Cardiac muscle cell (in vitro differentiated cells and primary cell): ENCODE measurements at places on chromosomes 5 and 9.

DNA sequence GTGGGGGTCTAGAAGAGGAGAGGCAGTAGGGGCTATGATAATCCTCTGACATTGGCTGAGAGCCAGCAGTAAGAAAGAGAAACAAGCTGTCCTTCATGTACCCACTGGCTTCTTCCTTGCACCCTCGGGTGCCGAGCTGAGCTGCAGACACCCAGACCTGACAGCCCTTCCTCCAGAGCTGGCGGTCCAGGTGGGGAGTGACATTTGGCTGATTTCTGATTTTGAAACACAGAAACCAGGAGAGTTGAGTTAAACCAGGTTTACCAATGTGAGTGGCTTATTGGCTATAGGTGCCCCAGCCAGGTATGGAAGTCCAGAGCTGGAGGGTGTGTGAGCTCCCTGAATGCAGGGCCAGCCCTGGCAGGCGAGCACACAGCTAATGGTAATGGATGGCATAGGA is 59.2 kb downstream of the GADD45G start:
- DNase-seq = no peak

GRCh38 chr9:126705767-126706697 is 92.3 kb downstream of the LMX1B start:
- DNase-seq = peak; percentile 47

DNA sequence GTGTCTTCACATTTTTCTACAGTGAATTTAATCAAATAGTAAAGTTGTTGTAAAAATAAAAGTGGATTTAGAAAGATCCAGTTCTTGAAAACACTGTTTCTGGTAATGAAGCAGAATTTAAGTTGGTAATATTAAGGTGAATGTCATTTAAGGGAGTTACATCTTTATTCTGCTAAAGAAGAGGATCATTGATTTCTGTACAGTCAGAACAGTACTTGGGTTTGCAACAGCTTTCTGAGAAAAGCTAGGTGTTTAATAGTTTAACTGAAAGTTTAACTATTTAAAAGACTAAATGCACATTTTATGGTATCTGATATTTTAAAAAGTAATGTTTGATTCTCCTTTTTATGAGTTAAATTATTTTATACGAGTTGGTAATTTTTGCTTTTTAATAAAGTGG is 60.4 kb downstream of the MTAP start:
- no peak for DNase-seq

- no peak for DNase-seq
Measured at GRCh38 chr5:10502130-10502529, 60.5 kb downstream of the ROPN1L start.

DNA sequence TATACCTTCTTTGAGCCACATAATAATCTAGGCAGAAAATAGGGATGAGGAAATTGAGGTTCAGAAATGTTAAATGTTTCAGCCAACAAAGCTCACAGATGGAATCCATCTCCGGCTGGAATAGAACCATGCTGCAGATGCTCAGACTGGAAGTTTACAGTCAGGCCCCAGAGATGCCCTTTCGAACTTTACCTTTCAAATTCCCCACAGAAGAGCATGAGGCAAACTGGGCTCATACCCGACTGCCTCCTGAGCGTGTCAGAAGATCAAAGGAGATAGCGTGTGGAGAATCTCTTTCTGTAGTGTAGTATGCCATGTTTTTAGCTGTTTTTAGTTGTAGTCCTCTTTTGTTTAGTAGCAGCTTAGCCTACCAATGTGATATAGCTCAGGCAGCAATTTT is 72.0 kb upstream of the DAP start:
- DNase-seq = no peak

- no peak for DNase-seq
Measured at GRCh38 chr9:17942498-17942897, 363.6 kb downstream of the SH3GL2 start.

- no peak for DNase-seq
Measured at GRCh38 chr5:124996764-124997077, 250.3 kb upstream of the ZNF608 start.

GRCh38 chr9:128120061-128120740 is 7.3 kb downstream of the PTGES2 start:
- DNase-seq = no peak

DNA sequence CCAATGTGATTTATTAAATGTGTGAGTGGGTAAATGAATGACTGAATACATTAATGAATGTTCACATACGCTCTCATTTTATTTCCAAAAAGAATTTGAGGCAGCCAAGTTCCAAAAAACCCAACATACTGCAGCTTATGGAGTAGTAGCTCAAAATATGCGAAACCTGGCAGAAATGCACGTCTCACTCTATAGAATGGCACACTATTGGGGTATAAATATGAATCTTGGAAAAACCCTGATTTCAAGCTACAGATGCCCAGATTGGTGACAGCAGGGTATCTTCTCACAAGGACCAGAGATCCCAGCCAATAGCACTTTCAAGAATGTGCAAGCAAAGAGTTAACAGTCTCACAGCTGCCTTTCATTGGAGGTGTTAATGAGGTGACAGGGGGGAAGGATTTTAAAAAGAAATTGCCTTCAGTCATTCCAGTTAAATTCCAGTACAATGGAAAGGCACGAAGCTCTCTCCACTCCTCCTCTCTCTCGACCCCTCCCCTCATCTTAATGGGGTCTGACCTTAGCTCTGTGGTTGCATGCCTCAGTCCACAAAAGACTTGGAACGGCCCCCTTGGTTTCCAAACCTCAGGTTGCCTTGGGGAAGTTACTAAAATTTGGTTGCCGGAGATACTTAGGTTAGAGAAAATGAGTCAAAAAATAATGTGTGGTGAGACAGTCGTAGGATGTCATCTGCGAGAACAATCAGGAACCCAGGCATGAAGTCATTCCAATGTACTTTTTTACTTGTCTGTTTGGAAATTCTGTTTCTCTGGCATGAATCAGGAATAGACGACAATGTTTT is 307.4 kb downstream of the NFIB start:
- no peak for DNase-seq

GRCh38 chr5:122400938-122401337 is 88.9 kb downstream of the SNCAIP start:
- DNase-seq = no peak

- DNase-seq = peak; percentile 71
Measured at GRCh38 chr9:97109194-97109811, 70.4 kb upstream of the CTSV start.

DNA sequence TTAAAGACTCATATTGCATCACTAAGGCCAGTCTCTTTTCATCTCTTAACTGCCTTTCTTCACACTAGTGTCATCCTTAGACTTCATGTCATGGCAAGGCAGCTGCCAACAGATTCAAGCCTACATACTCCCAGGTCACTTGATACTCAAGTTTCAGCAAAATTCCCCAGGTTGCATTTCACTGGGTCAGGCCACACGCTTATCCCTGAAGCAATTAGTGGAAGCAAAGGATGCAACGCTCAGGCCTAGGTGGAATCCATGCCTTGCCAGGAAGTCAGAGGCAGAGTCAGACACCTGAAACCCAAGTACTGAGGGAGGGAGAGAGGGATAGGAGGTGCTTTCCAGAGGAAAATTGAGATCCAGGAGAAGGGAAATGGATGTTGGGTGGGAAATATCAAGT is 28.9 kb downstream of the YIPF5 start:
- DNase-seq = no peak

DNA sequence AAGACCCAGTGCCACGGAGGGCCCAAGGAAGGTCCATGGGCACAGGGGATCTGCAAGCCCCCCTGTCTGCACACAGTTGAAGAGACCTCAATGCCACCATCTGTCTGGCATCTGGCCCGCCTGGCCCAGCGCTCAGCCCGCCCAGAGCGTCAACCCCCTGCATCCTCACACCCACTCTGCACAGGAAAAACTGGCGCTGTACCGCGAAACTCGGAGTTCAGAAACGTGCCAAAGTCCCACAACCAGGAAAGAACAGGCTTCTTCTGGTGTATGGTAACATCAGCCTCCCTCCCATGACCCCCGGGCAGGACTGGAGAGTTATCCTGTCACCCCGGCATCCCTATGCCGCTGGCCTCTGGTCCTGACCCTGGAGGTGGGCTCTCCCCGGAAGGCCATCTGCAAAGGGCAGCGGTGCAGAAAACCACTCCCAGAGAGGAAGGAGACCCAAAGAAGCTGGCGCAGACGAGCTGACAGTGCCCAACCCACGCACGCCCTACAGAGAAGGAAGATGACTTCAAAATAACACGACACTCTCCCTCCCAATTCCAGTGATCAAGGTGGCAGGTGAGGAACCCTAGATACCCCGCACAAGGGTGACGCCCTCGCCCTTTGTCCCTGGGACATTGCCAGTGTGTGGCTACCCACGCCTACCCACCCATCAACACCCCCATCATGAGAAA is 18.9 kb downstream of the VAV2 start:
- no peak for DNase-seq

DNA sequence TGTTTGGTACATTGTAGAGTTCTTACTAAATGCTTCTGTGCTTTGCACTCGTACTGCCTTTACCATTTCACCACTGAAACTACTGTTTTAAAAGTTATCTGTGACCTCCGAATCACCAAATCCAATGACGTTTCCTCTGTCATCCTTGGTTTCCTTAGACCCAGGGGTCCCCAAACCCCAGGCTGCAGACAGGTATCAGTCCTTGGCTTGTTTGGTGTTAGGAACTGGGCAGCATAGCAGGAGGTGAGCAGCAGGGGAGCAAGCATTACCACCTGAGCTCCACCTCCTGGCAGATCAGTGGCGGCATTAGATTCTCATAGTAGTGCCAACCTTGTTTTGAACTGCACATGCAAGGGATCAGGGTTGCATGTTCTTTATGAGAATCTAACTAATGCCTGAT is 26.8 kb upstream of the APC start:
- DNase-seq = no peak

DNA sequence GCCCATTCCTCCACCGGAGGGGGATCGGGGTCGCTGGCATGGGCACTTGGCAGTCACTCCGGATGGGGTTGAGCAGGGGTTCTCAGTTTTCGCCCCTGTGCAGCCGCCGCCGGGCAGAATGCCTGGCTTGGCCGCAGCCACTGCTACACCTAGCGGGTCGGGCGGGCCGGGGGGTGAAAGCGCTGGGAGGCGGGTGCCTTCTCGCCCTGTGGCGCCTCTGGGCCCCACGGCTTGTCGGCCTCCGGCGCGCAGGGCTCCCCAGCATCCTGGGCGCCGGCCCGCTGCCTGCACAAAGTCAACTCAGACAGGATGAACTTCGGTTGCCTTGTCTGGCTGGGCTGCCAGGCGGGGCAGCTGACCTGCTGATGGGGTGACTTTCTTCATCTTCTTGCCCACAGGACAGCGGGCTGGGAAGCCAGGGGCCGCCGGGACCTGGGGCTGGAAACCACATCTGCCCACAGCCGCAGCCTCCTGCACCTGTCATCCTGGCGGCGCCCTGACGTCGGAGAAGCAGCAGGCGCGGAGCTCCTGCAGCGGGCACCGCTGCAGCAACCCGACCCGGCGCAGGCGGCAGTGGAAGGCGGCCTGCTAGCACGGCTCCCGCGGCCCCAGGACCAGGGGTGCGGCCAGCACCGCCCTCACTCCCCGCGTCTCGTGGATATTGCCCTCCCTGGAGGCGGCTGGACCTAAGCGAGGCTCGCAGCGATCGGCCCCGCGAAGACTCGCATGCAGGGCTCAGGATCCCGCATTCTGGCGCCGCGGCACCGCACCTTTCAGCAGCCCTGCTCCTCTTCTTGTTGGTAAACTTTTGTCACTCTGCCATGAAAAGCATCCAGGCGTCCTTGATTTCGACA is 1.3 kb upstream of the ANKRD18A start:
- peak; percentile 5 for DNase-seq

- peak; percentile 7 for DNase-seq
Measured at GRCh38 chr9:97046228-97046627, 7.3 kb upstream of the CTSV start.

DNA sequence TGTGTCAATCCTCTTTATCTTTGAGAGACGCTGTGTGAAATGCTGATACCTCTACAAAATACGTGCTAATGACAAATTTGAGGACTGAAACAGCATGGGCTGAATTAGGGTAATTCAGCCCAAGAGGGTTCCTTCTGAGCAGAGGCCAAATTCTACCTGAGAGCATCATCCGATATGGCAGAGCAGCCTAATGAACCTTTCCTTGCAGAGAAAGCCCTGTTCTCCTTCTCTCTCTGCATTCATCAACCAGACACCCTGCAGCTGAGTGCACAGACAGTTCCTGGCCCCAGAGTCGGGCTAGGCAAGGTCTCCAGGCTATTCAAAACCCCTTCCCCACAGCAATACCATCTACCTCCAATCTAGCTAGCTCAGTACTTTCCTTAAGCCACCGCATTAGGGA is 77.9 kb downstream of the TRIM32 start:
- no peak for DNase-seq

DNA sequence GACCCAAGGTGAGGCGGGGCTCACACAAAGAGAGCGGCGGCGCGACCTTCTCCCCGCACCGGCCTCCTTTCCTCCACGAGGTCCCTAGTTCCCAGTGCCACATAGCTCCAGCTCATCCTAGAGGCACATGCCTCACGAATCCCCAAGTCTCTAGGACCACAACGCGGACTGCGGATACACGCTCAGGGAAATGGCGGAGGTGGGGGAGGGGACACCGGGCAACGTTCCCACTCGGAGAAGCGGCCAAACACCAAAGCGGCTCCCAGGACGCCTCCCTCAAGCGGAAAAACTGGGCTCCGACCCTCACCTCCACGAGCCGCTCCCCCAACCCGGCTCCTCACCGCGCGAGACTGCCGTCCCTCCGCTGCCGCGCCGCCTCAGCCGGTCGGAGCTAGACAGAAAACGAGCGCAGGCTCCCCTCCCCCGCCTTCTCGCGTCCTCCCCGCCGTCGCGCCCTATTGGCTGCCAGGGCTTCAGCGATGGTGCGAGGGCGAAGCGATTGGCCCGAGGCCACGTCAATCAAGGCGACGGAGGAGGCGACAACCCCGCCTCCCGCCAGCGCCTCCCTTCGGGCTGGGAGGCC is at the start of gene HNRNPK:
Gene HNRNPK (minus strand): TSS at position 404 of the 583 bp plus-strand sequence. CDS start 1,963 bp downstream, outside the sequence.
- DNase-seq = peak; percentile 98

- DNase-seq = no peak
Measured at GRCh38 chr5:161189452-161189851, 337.4 kb upstream of the ATP10B start.

DNA sequence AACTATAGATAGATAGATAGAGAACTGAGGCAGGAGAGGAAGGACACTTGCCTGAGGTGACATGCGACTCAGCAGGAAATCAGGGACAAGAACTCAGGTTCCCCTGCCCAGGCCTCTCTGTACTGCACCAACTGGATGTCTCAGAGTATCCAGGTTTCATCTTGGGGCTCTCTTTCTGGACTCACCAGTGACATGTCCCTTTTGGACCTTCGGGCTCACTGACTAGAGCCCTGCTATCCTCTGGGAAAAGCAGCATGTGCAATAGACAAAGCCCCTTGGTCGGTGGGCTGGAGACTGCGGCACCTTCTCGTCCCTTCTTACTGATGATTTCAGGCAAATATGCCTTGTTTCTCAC is 104.5 kb downstream of the RGS3 start:
- DNase-seq = no peak

GRCh38 chr9:69822116-69822750 is 1.6 kb downstream of the CFAP95 start:
- DNase-seq = no peak

GRCh38 chr9:134057307-134057657 is 10.5 kb downstream of the BRD3 start:
- DNase-seq = no peak
